Nephron progenitor cell (in vitro differentiated cells): ENCODE measurements at places on chromosomes 4 and X.

- DNase-seq: no peak
These were observed 90.4 kb downstream of the COX7B2 start for GRCh38 chr4:46818604-46819003.

GRCh38 chr4:162442128-162442527 lies 278.3 kb upstream of the FSTL5 start:
- DNase-seq: no peak

- DNase-seq: no peak
These were observed 21.2 kb upstream of the UGT8 start for GRCh38 chr4:114577386-114577785.

- DNase-seq: no peak
These were observed 172.9 kb downstream of the AFAP1 start for GRCh38 chr4:7766661-7767345.

GRCh38 chr4:7361280-7361895 lies 73.3 kb downstream of the PSAPL1 start:
- DNase-seq: no peak

DNA sequence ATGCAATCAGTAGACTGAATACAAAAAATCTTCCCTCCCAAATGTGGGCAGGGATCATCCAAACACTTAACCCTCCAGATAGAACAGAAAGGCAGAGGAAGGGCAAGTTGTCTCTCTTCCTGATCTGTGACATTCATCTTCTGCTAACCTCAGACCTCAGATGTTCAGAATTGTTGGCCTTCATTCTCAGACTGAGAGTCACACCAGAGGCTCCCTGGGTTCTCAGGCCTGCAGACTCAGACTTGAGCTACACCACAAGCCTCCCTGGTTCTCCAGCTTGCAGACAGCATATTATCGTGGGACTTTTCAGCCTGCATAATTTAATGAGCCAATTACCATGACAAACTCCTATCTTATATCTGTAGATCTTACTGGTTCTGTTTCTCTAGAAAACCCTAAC lies 1471.6 kb upstream of the ADGRL3 start:
- DNase-seq: no peak

DNA sequence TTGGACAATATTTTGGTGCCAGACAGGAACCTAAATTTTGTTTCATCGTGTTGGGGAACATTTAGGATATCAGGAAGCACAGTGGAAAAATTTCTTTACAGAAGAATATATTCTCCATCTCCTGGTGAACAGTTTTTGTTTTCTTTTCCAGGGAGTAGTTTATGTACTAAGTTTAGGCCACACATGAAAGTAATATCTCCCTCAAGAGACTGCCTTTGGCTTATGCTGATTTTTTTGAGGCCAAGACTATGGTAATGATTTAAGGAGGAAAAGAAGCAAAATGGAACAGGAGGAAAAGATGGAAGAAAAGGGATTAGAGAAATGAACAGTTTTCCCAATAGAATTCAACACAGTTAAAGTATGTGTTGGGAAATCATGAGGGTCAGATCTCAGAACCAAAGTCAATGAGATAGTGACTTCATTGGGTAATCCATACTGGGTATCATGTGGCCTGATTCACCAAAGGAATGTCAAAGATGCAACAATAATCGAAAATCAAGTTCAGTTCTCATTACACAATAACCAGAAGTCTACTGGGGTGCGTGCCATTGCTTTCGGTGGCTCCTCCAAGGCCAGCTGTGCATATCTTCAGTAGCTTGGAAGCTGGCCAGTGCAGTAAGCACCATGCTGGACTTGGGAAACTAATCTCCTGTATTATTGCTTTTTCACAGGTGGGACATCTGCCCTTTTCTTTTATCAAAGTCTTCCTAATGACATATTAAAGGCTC lies 234.8 kb downstream of the COL25A1 start:
- no peak for DNase-seq

DNA sequence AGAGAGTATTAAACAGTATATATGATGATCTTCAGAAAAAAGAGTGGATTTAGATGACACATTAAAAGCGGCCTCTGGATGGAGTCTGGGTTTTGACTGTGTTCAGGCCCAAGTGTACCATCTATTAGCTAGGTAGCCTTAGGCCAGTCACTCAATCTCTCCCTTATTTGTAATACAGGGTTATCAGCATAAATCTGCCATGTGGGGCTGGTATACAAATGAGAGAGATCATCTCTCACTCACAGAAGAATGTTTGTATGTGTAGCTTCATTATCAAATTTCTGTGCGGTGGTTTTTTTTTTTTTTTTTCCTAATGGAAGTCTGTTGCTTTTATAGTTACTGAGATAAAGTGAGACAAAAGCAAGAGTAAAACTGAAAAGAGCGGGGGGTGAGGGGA lies 12.7 kb downstream of the SLC2A9 start:
- no peak for DNase-seq
